ENCODE measurements at places on chromosomes 11 and 22. TPM values are rescaled to one million over a fixed set of nuclear protein-coding genes. Genes with fewer than 3 reads are reported as not detected.

DNA sequence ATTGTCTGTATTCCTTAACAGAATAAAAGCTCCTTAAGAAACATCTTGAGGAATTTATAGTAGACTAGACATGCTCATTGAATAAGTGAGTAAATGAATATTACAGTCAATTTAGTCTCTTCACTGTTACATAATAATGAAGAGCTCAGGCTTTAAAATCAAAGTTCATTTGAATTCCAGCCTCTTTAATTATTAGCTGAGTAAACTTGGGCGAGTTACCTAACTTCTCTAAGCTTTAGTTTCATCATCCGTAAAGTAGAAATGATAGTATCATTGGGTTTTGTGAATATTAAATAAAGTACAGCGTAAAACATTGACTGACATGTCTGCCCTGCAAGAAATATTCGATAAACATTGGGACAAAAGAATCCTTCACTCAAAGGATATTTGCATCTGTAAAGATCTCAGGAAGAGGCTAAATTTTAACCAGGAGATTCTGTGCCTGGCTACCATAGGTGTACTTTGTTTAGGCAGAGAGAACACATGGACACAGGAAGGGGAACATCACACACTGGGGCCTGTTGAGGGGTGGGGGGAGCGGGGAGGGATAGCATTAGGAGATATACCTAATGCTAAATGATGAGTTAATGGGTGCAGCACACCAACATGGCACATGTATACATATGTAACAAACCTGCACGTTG is 15.2 kb upstream of the BBOX1 start:
- DNase-seq, result no peak
- H3K4me1 ChIP-seq, result no peaks in the 10 kb centered on the region
- H3K27me3 ChIP-seq, result no peaks in the 10 kb centered on the region
- H3K27ac ChIP-seq, result no peak overlapping the region
- H3K36me3 ChIP-seq, result no peaks in the 10 kb centered on the region

DNA sequence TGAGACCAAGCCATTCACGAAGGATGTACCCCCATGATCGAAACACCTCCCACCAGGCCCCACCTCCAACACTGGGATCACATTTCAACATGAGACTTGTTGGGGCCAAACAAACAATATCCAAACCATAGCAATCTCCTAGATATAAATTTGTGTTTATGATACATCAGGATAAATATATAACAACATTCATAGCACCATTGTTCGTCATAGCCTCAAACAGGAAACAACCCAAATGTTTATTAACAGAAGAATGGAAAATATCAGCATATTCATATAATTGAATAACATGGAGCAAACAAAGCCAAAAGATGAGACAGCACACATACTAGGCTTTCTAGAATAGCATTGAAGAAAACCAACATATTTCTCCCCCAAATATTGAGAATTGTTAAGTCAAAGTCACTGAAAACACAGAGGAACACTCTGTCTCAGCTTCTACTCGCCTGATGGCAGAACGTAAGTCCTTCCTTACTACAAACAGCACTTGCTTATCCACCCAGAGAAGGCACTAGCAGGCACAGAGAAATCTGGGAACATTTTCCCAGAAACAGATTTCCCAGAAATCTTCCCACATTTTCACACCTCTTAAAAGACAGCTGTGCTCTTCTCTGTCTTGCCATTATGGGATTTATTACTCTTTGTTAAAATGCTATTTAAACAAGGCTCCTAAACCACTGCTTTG is 8.1 kb upstream of the GDPD4 start:
- H3K4me3 ChIP-seq, result no peak overlapping the region
- DNase-seq, result no peak
- H3K36me3 ChIP-seq, result no peaks in the 10 kb centered on the region

- peak overlapping the region; percentile 71 for H3K27ac ChIP-seq
- H3K4me3 ChIP-seq, result no peak overlapping the region
- no peak for DNase-seq
- H3K4me1 ChIP-seq, result peaks cover 75% of the 10 kb centered on the region
These were observed 27.8 kb downstream of the CYTH4 start for GRCh38 chr22:37310075-37310606.

- H3K4me1 ChIP-seq, result no peaks in the 10 kb centered on the region
- no peaks in the 10 kb centered on the region for H3K36me3 ChIP-seq
- H3K27ac ChIP-seq, result no peak within 1 kb of the TSS
These were observed at the start of gene FGF4 for GRCh38 chr11:69775163-69775755. Gene FGF4, minus strand, starts transcription at chr11:69775341. Its CDS starts 257 bp downstream, at chr11:69775084.

The C11orf16 gene
- total RNA-seq, result not detected

DNA sequence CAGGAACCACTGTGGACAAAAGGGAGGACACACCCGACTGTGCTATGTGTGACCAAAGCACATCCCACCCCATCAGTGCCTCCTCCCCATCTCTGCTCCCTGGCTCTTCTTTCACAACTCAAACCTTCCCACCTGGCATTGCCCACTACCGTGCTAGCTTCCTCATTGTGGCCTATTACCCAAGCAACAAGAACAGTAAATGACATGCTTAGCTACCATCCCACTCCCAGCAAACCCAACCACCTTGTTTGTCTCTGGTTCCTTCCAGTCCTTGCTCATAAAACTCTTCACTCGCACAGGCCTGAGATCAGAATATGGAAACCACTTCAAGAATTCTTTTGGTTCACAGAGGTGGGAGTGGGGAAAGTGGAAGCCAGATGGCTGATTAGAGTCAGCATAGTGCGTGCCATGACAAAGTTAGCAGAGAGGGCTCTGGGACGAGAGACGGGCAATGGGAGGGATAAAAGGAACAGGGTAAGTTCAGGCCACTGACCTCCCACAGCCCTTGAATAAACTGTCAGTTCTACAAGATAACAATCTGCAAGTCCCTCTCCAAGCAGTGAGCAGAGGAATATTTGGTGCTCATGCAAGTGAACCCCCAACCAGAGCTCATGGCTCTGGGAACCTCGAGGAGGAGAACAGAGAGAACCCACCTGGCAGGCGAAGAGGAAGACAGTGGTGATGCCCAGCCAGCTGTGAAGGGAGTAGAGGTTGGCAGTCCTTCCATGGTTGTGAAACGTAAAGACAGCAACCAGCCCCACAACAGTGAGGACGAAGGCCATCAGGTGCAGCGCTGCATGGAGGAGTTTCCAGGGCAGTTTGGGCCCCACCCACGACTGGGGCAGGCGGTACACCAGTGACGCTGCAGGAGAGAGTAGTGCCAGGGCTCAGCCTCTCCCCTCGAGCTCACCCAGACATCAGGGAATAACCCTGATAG is 8.3 kb downstream of the CYB561A3 start:
- H3K27me3 ChIP-seq, result no peaks in the 10 kb centered on the region
- DNase-seq, result no peak
- peaks cover 42% of the 10 kb centered on the region for H3K36me3 ChIP-seq
- no peak overlapping the region for H3K27ac ChIP-seq

The LYVE1 gene
- total RNA-seq, result not detected

DNA sequence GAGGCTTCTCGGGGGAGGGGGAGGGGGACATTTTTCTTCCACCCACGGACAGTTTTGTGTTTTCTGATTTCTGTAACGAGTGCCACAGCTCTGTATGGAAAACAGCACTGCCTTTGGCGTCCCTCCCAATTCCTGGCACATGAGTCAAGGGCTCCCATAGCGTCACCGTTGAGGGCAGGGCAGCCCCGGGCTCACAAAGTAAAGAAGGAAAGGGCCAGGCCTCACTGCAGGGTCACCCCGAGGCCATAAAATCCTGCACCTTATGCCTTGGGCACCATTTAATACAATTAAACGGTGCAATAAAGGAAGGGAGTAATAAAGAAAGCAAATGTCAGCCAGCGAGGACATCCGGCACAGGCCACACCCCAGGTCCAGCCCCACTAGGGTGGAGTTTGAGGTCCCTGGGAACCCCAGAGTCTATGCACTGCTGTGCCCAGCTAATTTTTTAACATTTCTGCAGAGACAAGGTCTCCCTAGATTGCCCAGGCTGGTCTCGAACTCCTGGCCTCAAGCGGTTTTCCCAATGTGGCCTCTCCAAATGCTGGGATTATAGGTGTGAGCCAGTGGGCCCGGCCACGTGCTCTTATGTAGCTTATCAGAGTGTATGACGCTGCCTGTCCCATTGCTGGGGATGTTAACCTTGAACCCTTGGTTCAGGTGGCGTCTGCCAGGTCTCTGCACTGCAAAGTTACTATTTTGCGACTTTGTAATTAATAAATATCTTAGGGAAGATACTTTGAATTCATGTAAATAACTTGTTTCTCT is 13.6 kb upstream of the MUC2 start:
- H3K4me3 ChIP-seq, result no peak overlapping the region
- no peaks in the 10 kb centered on the region for H3K36me3 ChIP-seq
- H3K4me1 ChIP-seq, result no peaks in the 10 kb centered on the region
- no peaks in the 10 kb centered on the region for H3K27me3 ChIP-seq

Measured in CD4-positive, CD25-positive, alpha-beta regulatory T cell (primary cell).